ENCODE measurements at places on chromosomes 12 and 14.

- DNase-seq: no peak
These were observed 14.3 kb upstream of the ZFP36L1 start for GRCh38 chr14:68807148-68807600.

- DNase-seq: no peak
These were observed 587.7 kb downstream of the C12orf50 start for GRCh38 chr12:87441511-87441910.

DNA sequence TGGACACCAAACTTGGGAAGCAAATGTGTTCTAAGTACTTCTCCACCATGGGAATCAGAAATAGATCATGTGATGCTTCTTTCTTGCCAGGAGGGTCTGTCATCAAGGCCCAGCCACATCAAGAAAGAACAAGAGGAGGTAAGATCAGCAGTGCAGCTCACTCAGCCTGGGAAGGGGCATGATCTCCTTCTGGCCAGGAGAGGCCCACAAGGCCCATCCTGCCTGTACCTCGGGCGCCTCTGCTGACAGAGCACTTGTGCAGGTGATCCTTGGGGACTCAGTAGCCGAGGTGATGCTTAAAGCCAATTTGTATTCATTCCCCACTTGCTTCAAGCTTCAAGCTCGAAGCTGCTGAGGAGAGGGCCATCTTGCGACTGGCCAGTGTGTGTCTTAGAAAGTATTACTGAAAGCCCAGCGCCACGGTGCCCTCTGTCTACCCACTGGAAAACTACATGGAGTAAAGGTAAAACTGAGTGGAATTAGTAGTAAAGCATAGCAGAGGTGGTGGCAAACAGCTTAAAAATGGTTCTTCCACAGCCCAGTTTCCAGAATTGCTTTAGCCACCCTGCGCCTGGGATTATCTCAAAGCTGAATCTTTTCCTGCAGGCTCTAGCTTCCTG, 26.2 kb downstream of the RTRAF start:
- DNase-seq: no peak

GRCh38 chr12:49687941-49688340, 19.3 kb downstream of the FMNL3 start:
- no peak for DNase-seq

DNA sequence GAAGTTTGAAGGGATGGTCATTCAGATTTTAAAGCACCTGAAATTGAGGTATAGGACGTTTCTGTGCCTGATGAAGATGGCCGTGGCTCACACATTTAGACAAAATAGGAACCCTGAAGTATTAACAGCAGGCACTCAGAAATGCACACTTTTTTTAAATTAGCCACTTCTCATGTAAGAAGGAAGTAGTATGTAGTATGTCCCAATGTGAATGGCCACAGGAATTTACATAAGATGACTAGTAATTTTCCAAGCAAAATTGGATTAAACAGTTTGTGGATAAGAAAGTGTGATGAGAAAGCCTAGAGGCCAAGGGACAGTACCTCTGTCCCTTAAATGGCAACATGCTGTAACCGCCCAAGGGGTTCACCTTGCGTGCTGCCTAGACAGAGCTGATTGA, 1.8 kb upstream of the MIS18BP1 start:
- DNase-seq: no peak

GRCh38 chr12:51913071-51914033, 6.0 kb downstream of the ACVRL1 start:
- DNase-seq: no peak

DNA sequence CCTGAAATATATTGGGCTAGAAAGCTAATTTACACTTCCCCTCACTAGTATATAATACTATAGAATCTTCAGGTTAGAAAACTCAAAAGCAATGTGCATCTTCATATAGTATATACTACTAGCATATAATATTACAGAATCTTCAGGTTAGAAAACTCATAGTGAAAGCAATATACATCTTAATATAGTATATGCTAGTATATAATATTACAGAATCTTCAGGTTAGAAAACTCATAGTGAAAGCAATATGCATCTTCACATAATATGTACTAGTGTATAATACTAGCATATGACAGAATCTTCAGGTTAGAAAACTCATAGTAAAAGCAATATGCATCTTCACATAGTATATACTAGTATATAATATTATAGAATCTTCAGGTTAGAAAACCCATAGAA, 329.6 kb downstream of the ZFP36L1 start:
- no peak for DNase-seq

GRCh38 chr12:109779382-109779781, 53.8 kb downstream of the TRPV4 start:
- DNase-seq: no peak

- DNase-seq: no peak
These were observed 10.1 kb downstream of the KRT71 start for GRCh38 chr12:52542785-52543318.

- no peak for DNase-seq
These were observed 161.0 kb downstream of the PAX9 start for GRCh38 chr14:36822685-36823084.

GRCh38 chr12:11497995-11498394, 102.6 kb upstream of the PRB2 start:
- no peak for DNase-seq

DNA sequence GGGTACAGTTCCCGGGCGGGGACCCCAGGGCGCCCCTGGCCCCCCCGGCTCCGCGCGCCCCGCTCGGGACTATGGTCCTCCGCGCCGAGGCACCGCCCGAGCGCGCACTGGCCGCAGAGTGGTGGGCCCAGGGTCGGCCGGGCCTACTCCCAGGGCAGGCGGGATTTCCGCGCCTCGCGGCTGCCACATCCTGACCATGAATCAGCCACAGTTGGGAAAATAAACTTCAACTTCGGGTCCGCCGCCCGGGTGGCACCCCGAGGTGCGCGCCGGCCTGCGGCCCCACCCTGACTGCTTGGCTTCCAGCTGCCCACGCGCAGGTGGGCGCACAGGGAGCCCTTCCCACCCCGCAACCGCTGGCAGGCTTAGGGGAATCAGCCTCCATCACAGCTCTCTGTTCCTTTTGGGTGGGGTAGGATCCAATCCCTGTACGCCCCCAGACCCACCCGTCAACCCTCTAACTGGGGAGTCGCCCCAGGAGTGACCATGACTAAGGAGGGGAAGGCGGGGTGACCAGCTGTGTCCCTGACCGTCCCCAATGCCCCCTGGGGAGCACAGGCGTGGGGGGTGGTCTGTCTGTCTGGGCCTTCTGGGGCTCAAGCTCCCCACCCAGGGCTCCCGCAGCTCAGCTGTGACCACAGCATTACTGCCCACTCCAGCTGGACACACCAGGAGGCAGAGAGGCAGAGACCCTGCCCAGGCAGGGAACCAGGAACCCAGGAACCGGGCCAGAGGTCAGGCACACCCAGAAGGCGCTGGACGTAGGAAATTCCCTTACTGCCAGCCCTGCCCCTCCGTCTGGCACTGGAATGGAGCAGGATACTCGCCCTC, 678 bp downstream of the INF2 start:
- DNase-seq: no peak

DNA sequence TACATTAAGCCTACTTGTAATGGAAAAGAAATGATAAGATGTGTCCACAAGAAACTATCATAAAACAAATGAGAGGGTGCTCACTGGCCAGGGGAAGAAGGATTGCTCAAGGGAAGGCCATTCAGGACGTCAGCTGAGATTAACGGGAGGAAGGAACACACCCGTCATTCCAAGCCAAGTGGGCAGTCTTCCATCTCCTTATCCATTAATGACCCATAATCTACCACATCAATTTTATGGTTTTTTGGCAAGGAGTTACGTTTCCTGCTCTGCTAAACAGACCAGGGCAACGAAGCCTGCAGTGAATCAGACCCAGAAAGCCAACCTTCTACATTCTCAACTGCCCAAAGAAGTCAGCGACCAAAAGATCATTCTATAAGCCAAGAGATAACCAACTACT, 25.1 kb downstream of the PRKAB1 start:
- DNase-seq: no peak

- no peak for DNase-seq
These were observed 37.9 kb downstream of the FRS2 start for GRCh38 chr12:69508091-69508490.
